A673 (cell line): ENCODE measurements at places on chromosomes 3 and 15. TPM values are rescaled to one million over a fixed set of nuclear protein-coding genes. Genes with fewer than 3 reads are reported as not detected.

DNA sequence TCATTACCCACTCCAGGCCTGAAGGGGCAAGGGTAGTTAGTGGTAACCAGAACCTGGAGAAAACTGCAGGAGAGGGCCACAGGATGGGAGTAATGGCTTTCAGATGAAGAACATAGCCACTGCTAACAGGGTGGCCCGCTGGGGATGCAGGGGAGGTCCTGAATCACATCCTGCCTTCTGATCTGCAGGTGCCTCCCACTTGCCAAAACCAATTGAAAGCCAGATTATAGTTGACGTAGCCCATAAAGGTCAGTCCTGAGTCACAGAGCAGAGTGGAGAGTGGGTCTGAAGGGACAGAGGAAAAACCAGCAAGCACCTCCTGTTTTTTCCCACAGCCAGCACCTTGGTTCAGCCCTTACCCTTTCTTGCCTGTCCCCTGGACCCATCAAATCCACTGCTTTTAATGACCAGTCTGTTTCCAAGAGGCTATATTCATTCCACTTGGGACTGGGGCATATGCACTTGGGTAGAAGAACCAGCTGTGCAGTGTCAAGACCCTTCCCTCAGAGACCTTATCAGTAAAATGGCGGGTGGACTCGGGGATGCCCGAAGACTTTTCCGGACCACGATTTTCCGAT lies 646 bp upstream of the SLC35G2 start:
- peak; percentile 57 for DNase-seq

DNA sequence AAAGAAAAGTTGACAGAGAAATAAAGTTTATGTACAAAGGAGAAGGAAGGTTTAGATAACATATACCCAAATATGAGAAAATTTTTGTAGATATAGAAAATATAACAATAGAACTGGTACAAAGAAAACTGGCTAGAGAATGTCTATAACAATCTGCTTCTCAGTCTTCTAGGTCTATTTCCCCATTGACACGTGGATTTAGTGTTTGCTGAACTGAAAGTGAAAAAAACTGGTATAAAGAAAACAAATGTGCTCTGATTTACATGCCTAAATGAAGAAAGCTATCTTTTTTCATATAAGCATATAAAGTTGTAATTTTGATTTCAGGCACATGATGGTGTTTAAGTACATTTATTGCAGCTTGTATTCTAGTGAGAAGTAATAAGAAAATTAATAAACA lies 9.8 kb downstream of the KCNMB2 start:
- no peak for DNase-seq

Gene PTH1R
- 1.2 and 1.7 TPM in 2 replicates for total RNA-seq

DNA sequence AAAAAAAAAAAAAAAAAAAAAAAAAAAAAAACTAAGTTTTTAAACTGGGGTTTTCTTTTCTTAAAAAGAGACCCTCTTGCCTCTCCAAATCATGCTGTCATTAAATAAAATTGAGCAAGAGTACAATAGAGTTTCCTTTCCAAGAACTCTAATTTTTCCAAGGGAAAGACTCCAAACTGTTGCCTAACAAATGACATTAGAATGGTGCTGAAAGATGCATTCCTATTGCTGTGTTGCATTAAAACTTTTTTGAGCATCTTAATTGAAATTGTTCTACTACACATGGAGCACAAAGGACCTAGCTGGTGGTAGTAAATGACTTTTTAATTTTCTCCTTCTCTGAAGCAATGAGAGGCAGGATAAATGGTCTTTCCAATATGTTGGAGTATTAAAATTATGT lies 469.1 kb upstream of the ARHGEF26 start:
- DNase-seq: no peak

DNA sequence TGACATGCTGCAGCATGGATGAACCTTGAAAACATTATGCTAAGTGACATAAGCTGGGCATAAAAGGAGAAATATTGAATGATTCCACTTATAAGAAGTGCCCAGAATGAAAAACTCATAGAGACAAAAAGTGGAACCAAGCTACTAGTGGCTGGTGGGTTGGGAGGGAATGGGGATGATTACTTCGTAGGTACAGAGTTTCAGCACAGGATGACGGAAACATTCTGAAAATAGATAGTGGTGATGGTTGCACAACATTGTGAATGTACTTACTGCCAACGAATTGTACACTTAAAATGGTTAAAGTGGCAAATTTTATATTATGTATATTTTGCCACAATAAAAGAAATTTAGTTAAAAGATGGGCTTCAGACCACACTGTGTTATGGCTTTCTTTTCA lies 93.6 kb downstream of the RPLP1 start:
- DNase-seq: no peak

GRCh38 chr15:66598095-66598815 lies 32.5 kb upstream of the LCTL start:
- DNase-seq: no peak

DNA sequence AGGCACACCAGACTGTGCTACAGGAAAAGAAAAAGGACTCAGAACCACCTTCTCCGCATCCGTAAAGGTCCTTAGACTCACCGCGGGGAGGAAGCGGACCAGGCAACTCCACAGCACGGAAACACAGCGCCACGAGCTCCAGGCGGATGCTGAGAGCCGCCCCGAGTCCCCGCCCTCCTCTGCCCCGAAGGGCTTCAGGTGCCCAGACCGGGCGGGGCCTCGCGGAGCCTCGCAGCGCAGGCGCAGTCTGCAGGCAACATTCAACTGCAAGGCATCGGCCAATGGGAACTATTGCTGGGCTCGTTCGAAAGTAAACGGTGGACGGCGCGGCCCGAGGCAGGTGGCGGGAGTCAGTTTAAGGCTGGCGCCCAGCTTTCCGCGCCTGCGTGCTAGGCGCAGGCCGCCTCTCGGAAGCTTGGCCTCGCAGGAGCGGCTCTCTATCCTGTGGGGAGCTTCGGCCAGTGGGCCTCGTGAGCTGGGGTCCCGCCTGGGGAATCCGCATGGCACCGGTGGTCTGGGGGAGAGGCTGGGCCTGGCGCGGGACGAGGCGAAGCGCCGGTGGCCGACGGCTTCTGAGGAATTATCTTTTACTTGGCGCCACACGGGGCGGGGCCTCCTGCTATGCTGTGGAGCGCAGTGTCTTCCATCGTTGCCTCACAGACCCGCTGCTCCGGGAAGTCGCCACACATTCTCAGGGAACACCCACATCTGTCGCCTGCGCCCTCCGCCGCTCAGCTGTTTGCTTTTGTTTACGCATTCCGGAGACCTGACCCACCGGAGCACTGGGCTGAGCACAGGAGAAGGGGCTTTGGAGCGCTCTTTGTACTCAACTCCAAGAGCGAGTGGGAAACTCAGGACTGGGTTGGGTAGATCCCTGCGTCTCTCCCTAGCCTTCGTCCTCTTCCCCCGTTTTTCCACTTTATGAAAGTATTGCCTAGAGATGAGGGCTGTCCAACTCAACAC lies at the start of gene TRIM59:
Gene TRIM59, minus strand, starts transcription at position 151 of the 963 bp plus-strand sequence. CDS start 10,603 bp downstream, outside the sequence.
- peak; percentile 93 for DNase-seq

- DNase-seq: no peak
Observed at GRCh38 chr3:73461547-73461946, 163.2 kb downstream of the PDZRN3 start.

DNA sequence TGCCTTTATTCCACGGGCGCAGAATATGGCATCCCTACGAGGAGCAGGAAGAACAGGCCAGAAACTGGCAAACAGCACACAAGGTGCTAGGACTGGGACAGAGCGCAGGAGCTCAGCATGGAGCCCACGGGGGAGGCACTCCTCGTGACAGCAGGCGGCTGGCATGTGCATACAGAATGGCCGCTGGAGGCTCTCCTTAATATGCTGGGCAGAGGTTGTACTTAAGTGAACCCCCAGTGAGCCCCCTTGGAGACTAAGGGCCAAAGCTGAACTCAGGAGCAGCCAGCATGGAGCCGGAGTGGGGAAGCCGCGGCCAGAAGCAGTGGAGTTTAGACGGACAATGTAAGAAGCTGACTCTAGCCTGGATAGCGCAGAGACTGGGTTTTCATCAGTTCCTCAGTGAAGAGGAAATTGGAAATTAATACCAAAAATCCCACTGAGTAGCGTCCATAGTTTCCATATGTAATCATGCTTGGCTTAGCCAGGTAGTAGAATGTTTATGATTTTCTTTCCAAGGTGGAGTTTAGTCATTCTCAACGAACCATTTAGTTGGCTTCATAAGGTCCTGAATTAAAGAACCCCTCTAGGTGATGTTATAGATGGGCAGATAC lies 69.4 kb downstream of the EPHB3 start:
- no peak for DNase-seq

- peak; percentile 59 for DNase-seq
Observed at GRCh38 chr15:32844118-32844711, 126.4 kb downstream of the GREM1 start.

Gene SNTN
- total RNA-seq: not detected in 2 replicates

Gene RIOX2
- 28.4 and 29.1 TPM in 2 replicates for total RNA-seq

Gene RPP25
- 20.6 and 22.5 TPM in 2 replicates for total RNA-seq

DNA sequence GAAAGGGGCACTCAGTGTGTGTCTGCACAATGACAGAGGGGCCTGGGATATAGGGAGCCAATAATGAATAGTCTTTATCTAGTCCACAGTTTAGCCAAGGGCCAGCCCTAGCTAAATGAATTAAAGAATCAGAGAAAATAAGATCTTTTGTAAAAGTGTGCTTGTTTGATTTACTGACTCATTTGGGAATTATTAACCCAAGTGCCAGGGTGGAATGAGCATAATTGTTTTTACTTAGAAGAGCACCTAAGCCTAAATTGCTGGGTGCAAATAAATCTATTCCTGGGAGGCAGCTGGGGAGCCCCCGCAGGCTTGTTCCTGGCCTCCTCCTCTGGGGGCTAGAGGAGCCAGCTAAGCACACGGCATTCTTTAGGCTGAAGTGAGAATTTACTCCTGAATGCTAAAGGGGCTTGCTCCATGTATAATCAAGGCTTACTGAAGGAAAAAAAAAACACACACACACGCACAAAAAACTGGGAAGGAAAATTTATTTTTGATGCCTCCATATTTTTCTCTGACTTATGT lies 405.3 kb upstream of the SUCLG2 start:
- DNase-seq: no peak

Gene ITIH1
- total RNA-seq: not detected in 2 replicates

DNA sequence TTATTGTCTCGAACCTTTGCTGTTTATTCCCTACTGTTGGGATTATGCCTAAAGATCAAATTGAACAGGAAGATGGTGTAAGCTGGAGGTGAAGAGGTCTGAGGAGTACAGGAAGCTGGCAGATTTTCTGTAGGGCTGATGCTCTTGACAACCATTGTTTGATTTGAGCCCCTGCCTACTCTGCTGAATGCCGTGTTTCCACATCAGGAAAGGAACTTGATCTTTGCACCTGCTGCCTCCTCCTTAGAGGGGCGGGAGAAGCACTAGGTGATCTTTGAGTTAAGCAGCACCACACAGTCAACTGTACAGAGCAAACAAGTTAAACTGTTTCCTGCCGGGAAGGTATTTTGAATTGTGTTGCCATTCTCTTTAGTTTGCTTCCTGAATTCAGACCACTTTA lies 364.6 kb upstream of the EPHA6 start:
- DNase-seq: no peak

DNA sequence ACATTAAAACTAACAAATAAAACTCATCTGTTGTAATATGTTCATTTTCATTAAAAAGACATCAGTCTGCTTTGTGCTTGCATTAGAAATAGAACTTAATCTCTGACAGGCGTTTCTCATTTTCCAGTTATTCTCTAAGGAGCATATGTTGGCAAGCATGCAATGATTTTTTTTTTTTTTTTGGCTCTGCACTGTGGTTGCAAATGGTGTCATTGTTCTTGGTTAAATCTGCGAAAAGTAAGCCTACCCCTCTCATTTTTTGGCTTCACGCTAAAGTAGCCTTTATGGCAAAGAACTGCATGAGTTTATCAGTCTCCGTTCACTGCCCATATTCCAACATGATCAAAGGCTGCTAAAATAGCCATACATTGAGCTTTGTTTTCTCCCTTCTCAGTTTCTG lies 403.2 kb downstream of the MECOM start:
- peak; percentile 78 for DNase-seq
